ENCODE measurements at places on chromosomes 6 and 20. TPM values are rescaled to one million over a fixed set of nuclear protein-coding genes. Genes with fewer than 3 reads are reported as not detected.

The C20orf204 gene
- total RNA-seq = 3.2 TPM

The FGD2 gene
- not detected for total RNA-seq

The CLIC5 gene
- 1.8 TPM for total RNA-seq

The SLC22A1 gene
- 2.4 TPM for total RNA-seq

The BTN1A1 gene
- total RNA-seq = 0.11 TPM

The CAGE1 gene
- 0.09 TPM for total RNA-seq

DNA sequence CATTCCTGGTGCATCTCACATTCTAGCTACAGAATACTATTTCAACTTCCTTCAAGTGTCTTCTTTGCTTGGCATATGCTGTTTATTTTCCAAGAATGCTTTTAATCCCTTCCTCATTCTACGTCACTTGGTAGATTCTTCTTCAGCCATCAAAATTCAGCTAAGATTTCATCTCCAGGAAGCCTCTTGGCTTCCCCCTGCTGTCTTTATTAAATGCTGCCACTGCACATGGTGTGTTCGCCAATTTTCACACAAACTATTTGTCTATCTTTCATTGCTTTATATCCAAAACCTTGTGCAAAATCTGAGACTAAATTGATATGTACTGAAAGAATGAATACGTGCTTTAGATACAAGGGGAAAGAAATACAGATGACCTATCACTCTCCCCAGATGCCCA lies 253.0 kb downstream of the RFPL4B start:
- peaks cover 1% of the 10 kb centered on the region for H3K4me1 ChIP-seq
- no peak overlapping the region for H3K27ac ChIP-seq
- no peaks in the 10 kb centered on the region for H3K27me3 ChIP-seq
- DNase-seq = no peak
- H3K4me3 ChIP-seq = no peak overlapping the region
- H3K36me3 ChIP-seq = peaks cover 2% of the 10 kb centered on the region

GRCh38 chr6:54419885-54420284 lies 111.6 kb downstream of the TINAG start:
- H3K27me3 ChIP-seq = no peaks in the 10 kb centered on the region
- H3K4me3 ChIP-seq = no peak overlapping the region
- no peaks in the 10 kb centered on the region for H3K36me3 ChIP-seq
- no peak overlapping the region for H3K27ac ChIP-seq
- no peak for DNase-seq

GRCh38 chr6:54244430-54244829 lies 63.8 kb upstream of the TINAG start:
- H3K27me3 ChIP-seq = no peaks in the 10 kb centered on the region
- DNase-seq = no peak
- H3K36me3 ChIP-seq = no peaks in the 10 kb centered on the region
- no peak overlapping the region for H3K27ac ChIP-seq

- no peak overlapping the region for H3K4me3 ChIP-seq
- H3K4me1 ChIP-seq = no peaks in the 10 kb centered on the region
These were observed 33.9 kb downstream of the ITPR3 start for GRCh38 chr6:33654831-33655554.

GRCh38 chr6:140366991-140367390 lies 992.5 kb upstream of the CITED2 start:
- no peak overlapping the region for H3K4me3 ChIP-seq
- H3K27me3 ChIP-seq = no peaks in the 10 kb centered on the region
- H3K4me1 ChIP-seq = no peaks in the 10 kb centered on the region
- H3K36me3 ChIP-seq = peaks cover 17% of the 10 kb centered on the region
- DNase-seq = no peak
